ENCODE measurements at places on chromosomes 1 and 21.

GRCh38 chr1:206854401-206855129, 10.9 kb upstream of the IL20 start:
- no peak for DNase-seq

DNA sequence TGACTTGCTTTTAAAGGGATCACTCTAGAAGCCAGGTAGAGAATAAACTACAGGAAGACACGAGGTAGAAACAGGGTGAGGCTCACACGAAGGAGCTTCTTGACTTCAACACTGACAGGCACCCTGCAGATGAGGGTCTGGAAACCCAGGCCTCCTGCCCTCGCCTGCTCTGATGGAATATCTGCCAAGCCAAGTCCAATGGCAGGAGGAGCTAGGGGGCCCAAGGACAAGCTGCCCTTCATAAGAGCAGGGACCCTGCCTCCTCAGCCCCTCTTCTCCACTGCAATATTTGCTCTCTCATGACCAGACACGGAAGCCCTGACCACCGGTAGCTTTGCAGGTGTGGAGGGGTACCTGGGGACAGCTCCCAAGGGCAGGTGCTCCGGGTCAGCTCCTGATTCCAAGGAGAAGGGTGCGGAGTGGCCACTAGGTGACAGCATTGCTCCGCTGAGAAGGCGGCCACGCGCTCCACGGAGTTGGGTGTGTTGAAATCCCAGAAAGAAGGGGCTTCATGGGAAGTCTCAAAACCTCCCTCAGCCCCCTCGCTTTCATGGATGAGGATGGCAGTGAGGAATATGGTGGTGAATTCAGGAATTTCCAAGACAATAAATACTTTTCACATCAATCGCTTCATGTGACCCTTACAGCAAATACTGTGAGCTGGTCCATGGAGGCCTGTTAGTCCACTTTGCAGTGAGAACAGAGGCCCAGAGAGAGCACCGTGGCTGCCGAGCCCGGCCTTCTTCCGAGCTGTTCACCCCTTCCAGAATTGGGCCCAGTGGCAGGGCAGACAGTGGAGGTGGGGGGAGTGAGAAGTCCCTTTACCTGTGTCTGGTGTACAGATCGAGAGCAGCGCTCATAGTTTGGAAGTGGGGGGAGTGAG, 33.2 kb upstream of the PAX7 start:
- DNase-seq = peak; percentile 51

DNA sequence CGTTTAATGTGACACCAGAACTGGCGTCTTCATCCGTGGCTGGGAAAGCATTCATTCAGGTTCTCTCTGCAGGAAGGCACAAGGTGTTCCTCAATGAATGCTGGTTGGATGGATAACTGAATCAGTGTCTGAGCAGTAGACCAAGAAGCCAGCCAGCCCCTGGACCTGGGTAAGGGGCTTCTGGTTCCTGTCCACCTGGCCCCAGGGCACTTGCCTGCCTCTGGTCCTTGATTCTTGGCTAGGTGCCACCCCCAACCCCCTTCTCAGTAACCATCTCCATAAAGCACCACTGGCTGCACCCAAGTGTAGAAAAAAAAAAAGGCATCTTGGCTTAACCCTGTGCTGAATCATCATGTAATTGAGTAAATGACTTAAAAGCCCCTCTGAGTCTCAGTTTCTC, 59.1 kb downstream of the KCND3 start:
- no peak for DNase-seq

DNA sequence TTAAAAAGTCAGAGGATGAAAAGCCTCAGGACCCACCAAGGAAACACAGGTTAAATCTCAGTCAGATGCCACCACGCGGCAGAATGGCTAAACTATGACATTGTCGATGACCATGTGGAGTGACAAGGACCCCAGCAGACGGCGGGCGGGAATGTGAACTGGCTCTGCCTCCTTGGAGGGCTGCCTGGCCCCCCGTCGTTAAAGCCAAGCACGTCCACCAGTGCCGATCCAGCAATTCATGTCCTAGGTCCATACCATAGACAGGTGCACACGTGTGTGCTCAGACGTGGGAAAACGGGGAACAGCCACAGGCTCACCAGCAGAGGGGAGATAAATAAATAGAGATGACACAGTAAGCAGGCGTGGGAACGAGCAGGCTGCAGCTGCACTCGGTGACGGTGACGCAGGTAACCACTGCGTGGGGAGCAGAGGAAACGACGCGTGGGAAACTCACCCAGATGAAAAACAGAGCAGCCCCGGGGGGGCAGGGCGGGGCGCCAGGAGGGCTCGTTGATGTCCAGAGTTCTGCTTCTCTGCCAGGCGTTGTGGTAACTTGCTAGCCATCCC, 28.3 kb upstream of the PCBP3 start:
- DNase-seq = peak; percentile 75

- no peak for DNase-seq
Measured at GRCh38 chr1:2226525-2227345, 1.4 kb upstream of the SKI start.

DNA sequence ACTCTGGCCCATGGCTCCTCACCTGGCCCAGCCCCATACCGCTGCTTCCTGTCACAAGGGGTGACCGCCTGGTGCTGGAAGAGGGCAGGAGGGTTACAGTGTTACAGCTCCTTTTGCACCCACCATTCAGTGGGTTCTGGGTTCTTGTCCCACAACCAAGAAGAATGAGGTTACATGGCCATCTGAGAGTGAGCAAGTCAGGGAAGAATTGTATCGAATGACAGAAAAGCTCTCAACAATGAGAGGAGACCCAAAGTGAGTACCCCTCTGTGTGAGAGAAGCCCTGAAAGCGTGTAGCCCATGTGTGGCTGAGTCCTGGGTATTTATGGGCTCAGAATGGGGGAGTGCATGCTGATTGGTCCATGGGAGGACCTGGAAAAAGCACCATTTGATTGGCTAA, 888.5 kb downstream of the ADGRL2 start:
- no peak for DNase-seq

DNA sequence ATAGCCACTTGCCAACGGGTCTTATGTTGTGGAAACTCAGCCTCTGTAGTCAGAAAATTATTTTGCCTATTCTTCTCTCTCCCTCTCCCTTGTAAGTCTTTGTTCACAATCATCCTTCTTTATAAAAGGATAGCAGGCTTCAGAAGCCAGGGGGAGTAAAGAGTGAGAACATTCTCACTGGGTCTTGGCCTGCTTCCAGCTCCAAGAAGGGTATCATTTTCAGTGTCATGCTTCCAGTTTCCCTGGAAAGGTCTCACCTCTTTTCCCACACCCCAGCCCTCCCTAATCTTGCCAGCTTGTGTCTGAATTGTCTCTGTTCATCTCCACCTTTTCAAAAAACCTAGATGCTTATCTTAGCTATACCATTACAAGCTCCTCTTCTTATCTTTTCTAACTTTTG, 346.2 kb upstream of the LRRC7 start:
- no peak for DNase-seq

DNA sequence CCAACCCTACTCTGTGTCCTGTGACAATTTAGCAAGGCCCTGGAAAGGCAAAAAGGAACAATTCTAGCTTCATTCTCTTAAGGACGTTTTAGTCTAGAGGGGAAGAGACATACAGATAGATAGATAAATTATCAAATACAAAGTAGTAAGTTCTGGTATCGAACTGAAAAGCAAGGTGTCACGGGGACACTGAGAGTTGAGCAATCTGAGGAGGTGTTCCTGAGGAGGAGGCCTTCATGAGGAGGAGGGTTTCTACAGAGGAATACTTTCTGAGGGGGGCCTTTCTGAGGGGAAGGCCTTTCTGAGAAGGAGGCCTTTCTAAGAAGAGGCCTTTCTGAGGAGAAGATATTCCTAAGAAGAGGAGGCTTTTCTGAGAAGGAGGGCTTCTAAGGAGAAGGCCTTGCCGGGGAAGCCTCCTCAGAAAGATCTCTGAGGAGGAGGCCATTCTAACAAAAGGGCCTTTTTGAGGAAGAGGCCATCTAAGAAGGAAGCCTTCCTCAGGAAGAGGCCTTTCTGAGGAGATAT, 155.9 kb upstream of the COA6 start:
- DNase-seq = no peak

- no peak for DNase-seq
Measured at GRCh38 chr1:31961536-31961935, 23.4 kb upstream of the PTP4A2 start.

- DNase-seq = no peak
Measured at GRCh38 chr1:219459351-219460080, 153.4 kb downstream of the ZC3H11B start.

All from activated T-cell treated with anti-CD3 and anti-CD28 coated beads for 1 hour (primary cell).